Endodermal cell (in vitro differentiated cells): ENCODE measurements at places on chromosomes 12 and 14. TPM values are rescaled to one million over a fixed set of nuclear protein-coding genes. Genes with fewer than 3 reads are reported as not detected.

ISM2 gene
- total RNA-seq = 1.3 to 8.9 TPM (median 1.9 TPM) in 3 replicates

- peak; percentile 68 for DNase-seq
These were observed 26.9 kb downstream of the TBX3 start for GRCh38 chr12:114656906-114657596.

DNA sequence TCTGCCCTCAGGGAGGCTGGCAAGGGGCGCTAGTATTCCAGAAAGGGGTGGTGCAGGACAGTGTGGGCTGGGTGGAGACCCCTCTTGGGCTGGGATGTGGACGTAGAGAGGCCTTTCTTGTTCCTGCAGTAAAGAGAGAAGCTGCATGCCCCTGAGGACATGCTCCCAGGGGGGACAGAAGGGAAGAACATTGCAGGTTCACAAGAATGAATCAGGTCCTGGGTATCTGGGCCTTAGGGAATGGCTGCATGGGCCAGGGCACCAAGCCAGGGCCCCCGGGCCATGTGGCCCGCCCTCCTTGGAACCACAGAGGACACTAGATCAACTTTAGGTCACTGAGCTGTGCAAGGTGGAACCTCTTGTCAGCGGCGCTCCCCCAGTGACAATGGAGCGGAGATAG is 51.8 kb downstream of the ZNF664 start:
- DNase-seq = no peak

DNA sequence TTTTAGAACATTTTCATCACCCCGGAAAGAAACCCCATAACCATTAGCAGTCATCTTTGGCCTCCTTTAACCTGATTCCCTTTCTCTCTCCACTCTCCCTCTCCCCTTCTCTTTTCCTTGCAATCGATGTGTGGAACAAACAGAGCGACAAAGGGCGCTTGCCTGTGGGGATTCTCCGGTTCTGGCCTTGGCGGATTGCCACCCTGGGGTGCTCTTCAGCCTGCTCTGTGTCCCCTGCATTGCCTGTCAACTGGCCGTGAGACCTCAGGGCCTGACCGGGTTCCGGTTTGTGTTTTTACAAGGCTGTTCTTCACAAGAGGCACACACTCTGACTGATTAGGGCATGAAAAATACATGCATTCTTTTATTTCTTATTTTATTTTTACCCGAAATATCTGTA is 27.8 kb downstream of the LRTM2 start:
- peak; percentile 42 for DNase-seq

DNA sequence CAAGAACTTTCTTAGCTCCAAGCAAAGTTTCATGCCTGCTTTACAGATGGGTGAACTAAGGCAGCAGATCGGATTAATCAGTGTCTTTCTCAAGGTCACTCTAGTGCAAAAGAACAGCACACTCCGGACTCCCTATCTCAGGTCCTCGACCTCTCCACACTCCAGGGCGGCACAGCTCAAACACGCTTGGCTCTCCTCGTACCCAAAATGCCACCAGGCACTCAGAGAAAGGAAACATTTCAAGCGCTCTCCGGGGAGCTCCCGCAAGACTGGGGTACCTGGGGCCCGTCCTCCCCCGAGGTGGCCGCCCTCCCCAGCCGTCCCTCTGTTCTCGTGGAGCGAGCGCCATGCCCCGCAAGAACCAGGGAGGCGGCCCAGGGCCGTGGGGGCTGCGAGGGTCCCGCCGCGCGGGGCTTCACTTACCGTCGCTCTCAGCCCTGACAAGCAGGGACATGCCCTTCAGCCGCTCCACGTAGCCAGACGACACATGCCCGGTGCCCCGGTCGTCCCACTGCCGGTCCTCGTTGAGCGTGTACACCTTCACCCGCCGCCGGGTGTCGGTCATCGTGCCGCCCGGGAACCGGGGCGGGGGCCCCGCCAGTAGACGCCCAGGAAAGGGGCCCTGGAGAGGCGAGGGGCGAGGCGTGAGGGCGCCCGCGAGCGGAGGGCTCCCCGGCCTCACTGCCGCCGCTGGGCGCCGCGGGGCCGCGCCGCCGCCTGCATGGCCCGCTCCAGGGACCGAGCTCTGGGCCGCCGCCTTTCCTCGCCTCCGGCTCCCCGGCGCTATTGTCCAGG is 830 bp downstream of the PPP4R3A start:
- DNase-seq = peak; percentile 66
